Small intestine (tissue), 16 donors: ENCODE measurements at places on chromosomes 13 and 19. TPM values are rescaled to one million over a fixed set of nuclear protein-coding genes. Genes with fewer than 3 reads are reported as not detected.
A peak's percentile ranks its signal among the peaks of the same experiment; 100 is the strongest.

SBSN gene
- 0.54 TPM for polyA plus RNA-seq

DNA sequence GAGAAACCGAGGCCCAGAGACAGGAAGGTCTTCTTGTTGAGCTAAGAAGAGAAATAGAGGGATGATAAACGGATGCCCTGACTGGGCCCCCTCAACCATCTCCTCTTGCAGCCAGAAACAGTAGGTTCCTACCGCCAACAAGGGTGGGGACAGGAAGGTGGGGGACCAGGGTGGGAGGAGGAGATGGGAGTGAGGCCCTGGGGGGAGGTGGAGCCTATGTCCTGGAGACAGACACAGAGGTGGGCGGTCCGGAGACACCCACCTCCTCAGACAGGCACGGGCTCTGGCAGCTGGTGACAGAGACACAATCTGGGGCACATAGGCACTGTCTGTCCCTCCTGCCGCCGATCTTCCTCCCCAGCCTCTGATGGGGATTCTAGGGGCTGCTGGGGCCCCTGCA is 16.9 kb downstream of the GADD45B start:
- peaks cover 2% of the 10 kb centered on the region for H3K27me3 ChIP-seq
- H3K4me1 ChIP-seq, result peaks cover 8% of the 10 kb centered on the region

ZNF90 gene
- 30.8 TPM for polyA plus RNA-seq

LGALS14 gene
- polyA plus RNA-seq, result not detected

DNA sequence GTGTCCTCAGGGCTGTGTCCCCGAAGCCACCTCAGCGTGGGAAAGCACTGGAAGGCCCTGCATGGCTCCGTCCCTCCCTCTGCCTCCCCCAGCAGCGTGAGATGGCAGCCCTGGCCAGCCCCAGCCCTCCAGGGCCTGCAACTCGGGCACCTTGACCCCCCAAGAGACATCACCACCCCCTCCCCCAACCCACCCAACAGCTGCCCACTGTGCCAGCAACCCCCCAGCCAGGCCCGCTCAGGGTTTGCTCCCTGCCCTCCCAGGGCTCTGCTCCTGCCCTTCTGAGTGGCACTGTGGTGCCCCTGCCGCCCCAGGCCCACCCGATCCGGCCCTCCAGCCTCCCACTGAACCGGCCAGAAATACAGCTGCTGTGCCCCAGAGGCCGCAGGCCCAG is 1.5 kb upstream of the ASPDH start:
- no peak overlapping the region for H3K4me3 ChIP-seq
- peaks cover 1% of the 10 kb centered on the region for H3K4me1 ChIP-seq
- no peak for DNase-seq
- H3K36me3 ChIP-seq, result no peaks in the 10 kb centered on the region
- H3K27me3 ChIP-seq, result peaks cover 4% of the 10 kb centered on the region
- H3K27ac ChIP-seq, result no peak overlapping the region

ATXN8OS gene
- polyA plus RNA-seq, result not detected

DNA sequence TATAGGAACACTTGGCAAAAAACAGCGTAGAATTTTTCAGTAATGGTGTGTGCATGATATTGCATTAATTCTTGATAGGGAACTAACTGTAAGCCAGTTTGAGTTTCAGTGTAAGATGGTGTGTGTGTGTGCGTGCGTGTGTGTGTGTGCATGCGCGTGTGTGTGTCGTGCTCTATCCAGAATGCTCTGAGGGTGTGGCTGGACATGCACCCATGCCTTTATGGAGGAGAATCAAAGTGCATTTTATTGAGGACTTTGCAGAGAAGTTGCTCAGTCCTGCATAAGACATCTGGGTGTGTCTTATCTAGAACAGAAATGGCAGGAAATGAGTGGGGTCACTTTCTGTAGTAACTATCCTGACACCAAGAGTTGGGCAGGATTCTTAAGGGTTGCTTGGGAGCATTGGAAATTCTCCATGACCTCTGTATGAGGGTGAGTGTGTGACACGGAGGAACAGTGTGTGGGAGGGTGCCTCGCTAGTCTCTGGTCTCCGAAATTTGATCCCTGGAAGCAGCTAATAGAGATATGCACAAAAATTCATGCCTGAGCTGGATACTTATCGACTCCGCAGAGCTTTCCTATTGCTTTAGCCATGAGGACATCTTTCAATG is 252.2 kb downstream of the TSHZ3 start:
- H3K27me3 ChIP-seq, result no peaks in the 10 kb centered on the region
- H3K4me3 ChIP-seq, result no peak overlapping the region
- no peaks in the 10 kb centered on the region for H3K4me1 ChIP-seq
- DNase-seq, result no peak
- H3K36me3 ChIP-seq, result no peaks in the 10 kb centered on the region
- H3K27ac ChIP-seq, result no peak overlapping the region

TICAM1 gene
- polyA plus RNA-seq, result 14.3 TPM

WDFY2 gene
- 2.5 TPM for polyA plus RNA-seq

- no peak overlapping the region for H3K27ac ChIP-seq
- H3K27me3 ChIP-seq, result no peaks in the 10 kb centered on the region
- H3K4me3 ChIP-seq, result no peak overlapping the region
- no peaks in the 10 kb centered on the region for H3K4me1 ChIP-seq
Measured at GRCh38 chr13:49956131-49956530, 20.0 kb upstream of the SPRYD7 start.

- H3K27me3 ChIP-seq, result no peaks in the 10 kb centered on the region
- no peak for DNase-seq
- H3K4me3 ChIP-seq, result no peak overlapping the region
- no peaks in the 10 kb centered on the region for H3K4me1 ChIP-seq
- H3K36me3 ChIP-seq, result no peaks in the 10 kb centered on the region
- no peak overlapping the region for H3K27ac ChIP-seq
Measured at GRCh38 chr19:58056861-58057260, 2.2 kb upstream of the ZNF135 start.

- DNase-seq, result peak; percentile 96
- H3K4me1 ChIP-seq, result peaks cover 8% of the 10 kb centered on the region
- H3K27me3 ChIP-seq, result no peaks in the 10 kb centered on the region
- H3K4me3 ChIP-seq, result no peak within 1 kb of the TSS
- peak within 1 kb of the TSS; percentile 92 for H3K27ac ChIP-seq
Measured at GRCh38 chr19:49363268-49364082, at the start of gene DKKL1. Gene DKKL1, plus strand, starts transcription at chr19:49363877. Its CDS starts 122 bp downstream, at chr19:49363999.

DNA sequence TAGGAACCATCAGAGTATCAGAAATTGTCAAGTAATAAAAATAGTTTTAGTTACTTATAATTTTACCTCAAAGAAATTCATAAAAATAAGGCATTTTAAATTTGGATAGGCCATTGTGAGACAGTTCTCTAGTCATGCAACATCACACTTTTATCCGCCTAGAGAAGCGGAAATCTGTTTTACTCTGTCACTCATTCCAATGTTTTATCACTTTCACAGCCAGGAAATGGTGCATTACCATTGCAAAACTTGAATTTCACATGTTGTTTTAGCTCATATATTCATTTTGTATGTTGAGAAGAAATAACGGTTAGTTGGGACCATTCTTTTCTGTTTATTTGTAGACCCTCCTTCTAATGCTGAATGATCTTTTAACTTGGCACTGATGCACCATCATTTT is 427.2 kb downstream of the GPC6 start:
- DNase-seq, result no peak
- no peaks in the 10 kb centered on the region for H3K27me3 ChIP-seq
- H3K36me3 ChIP-seq, result no peaks in the 10 kb centered on the region
- no peaks in the 10 kb centered on the region for H3K4me1 ChIP-seq
- no peak overlapping the region for H3K27ac ChIP-seq

DNA sequence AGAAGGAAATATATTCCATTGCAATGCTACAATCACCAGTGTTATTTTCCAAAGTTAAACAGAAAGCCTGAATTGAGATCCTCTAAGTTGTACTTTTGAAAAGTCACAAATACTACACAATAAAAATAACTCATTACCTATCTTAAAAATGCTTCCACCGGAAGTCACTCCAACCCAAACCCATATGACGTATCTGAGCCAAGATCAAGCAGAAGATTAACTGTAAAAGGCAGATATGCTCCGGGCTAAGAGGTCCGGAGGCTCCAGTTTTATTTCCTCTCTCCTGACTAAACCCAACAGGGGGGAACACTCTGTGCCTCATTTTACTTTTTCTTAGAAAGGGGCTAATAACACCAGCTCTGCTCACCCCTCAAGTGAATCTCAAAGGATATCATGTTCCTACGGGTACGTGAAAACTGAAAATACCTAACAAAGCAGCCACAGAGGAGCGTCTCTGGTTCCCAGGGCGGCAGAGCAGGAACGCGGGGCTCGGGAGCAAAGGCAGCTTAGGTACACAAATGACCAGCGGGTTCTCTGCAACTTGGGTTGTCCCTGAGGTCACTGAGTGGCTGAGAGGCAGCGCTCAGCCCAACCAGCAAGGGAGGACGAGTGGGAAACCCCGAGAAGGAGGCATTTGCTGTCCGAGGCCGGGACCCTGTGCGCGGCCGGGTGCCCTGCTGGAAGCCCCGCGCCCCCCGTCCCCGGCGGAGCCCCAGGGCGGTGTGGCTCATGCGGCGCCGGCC is 750 bp downstream of the RAB20 start:
- peak overlapping the region; percentile 74 for H3K4me3 ChIP-seq
- H3K27me3 ChIP-seq, result no peaks in the 10 kb centered on the region
- H3K36me3 ChIP-seq, result peaks cover 33% of the 10 kb centered on the region
- no peak for DNase-seq
- H3K4me1 ChIP-seq, result peaks cover 25% of the 10 kb centered on the region

ZNF543 gene
- polyA plus RNA-seq, result 0.54 TPM

- no peaks in the 10 kb centered on the region for H3K27me3 ChIP-seq
- H3K36me3 ChIP-seq, result no peaks in the 10 kb centered on the region
- no peak overlapping the region for H3K27ac ChIP-seq
- no peak for DNase-seq
Measured at GRCh38 chr19:18704054-18704453, 20.6 kb downstream of the CRTC1 start.

GRCh38 chr19:55077106-55077505 is 1.4 kb downstream of the EPS8L1 start:
- H3K4me1 ChIP-seq, result peaks cover 5% of the 10 kb centered on the region
- H3K36me3 ChIP-seq, result no peaks in the 10 kb centered on the region
- no peak for DNase-seq
- H3K27me3 ChIP-seq, result peaks cover 25% of the 10 kb centered on the region
- no peak overlapping the region for H3K27ac ChIP-seq

GRCh38 chr19:18438331-18439024 is 545 bp upstream of the ISYNA1 start:
- H3K27me3 ChIP-seq, result no peaks in the 10 kb centered on the region
- H3K36me3 ChIP-seq, result no peaks in the 10 kb centered on the region
- no peak overlapping the region for H3K4me3 ChIP-seq
- DNase-seq, result peak; percentile 77
- no peak overlapping the region for H3K27ac ChIP-seq

- no peak overlapping the region for H3K4me3 ChIP-seq
- no peak overlapping the region for H3K27ac ChIP-seq
- peak; percentile 17 for DNase-seq
- H3K36me3 ChIP-seq, result no peaks in the 10 kb centered on the region
- peaks cover 37% of the 10 kb centered on the region for H3K27me3 ChIP-seq
- H3K4me1 ChIP-seq, result no peaks in the 10 kb centered on the region
Measured at GRCh38 chr13:52738719-52739467, 727 bp downstream of the CNMD start.

DNA sequence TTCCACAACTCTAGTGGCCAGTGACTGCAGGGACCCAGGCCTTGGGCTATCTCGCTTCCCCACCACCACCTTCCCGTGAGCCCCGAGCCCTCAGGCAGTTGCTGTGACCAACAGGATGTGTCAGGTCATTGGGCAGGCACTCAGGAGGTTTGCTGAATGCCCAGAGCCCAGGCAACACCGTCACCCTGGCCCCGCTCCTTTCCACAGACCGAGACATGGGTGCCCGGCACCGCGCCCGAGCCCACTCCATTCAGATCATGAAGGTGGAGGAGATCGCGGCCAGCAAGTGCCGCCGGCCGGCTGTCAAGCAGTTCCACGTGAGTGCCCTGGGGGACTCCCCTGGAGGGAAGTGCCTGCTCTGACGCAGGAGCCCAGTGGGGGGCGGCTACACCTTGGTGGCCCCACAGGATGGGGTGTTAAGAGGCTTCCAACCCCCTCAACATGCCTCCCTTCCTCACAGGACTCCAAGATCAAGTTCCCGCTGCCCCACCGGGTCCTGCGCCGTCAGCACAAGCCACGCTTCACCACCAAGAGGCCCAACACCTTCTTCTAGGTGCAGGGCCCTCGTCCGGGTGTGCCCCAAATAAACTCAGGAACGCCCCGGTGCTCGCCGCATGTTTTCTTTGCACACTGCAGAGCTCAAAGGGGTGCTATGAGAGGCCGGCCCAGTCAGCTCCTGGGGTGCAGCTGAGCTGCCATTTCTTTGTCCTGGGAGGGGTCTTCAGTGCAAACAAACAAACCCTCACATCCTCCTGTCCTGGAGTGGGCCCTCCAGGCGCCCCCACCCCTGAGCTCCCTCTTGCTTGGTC is 3.2 kb downstream of the RPL18A start:
- DNase-seq, result no peak
- peaks cover 11% of the 10 kb centered on the region for H3K36me3 ChIP-seq
- H3K27me3 ChIP-seq, result no peaks in the 10 kb centered on the region
- no peaks in the 10 kb centered on the region for H3K4me1 ChIP-seq

DNA sequence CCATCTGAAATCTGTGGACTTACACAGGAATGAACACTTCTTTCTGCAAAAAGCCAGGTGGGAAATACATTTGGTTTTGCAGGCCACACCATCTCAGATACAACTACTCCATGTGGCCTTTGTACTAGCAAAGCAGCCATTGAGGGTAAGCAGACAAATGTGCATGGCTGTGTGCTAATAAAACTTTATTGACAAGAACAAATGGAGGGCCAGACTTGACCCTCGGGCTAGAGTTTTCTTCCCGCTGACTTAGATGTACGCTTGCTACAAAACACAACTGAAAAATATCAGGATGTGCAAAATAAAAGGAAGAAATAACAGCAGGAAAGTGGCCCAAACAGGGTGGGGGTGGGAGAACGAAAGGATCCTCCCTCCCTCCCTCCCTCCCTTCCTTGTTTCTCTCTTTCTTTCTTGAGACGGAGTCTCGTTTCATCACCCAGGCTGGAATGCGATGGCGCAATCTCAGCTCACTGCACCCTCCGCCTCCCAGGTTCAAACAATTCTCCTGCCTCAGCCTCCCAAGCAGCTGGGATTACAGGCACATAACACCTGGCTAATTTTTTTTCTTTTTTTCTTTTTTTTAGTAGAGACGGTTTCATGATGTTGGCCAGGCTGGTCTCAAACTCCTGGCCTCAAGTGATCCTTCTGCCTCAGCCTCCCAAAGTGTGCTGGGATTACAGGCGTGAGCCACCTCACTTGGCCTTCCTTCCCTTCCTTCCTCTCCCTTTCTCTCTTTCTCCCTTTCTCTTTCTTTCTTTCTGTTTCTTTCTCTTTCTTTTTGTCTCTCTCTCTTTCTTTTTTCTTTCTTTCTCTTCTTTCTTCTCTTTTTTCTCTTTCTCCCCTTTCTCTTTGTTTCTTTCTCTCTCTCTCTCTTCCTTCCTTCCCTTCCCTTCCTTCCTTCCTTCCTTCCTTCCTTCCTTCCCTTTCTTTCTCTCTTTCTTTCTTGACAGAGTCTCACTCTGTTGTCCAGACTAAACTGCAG is 29.3 kb downstream of the CCL25 start:
- no peak for DNase-seq
- H3K27me3 ChIP-seq, result no peaks in the 10 kb centered on the region
- H3K36me3 ChIP-seq, result peaks cover 4% of the 10 kb centered on the region

EBI3 gene
- 0.89 TPM for polyA plus RNA-seq

ZNF547 gene
- 0.27 TPM for polyA plus RNA-seq

TRPC4 gene
- polyA plus RNA-seq, result 0.18 TPM

ZNF415 gene
- 0.81 TPM for polyA plus RNA-seq

LIM2 gene
- not detected for polyA plus RNA-seq
